NCI-H1417 (cell line): ENCODE measurements at places on chromosomes 3 and 15.
A peak's percentile ranks its signal among the peaks of the same experiment; 100 is the strongest.

DNA sequence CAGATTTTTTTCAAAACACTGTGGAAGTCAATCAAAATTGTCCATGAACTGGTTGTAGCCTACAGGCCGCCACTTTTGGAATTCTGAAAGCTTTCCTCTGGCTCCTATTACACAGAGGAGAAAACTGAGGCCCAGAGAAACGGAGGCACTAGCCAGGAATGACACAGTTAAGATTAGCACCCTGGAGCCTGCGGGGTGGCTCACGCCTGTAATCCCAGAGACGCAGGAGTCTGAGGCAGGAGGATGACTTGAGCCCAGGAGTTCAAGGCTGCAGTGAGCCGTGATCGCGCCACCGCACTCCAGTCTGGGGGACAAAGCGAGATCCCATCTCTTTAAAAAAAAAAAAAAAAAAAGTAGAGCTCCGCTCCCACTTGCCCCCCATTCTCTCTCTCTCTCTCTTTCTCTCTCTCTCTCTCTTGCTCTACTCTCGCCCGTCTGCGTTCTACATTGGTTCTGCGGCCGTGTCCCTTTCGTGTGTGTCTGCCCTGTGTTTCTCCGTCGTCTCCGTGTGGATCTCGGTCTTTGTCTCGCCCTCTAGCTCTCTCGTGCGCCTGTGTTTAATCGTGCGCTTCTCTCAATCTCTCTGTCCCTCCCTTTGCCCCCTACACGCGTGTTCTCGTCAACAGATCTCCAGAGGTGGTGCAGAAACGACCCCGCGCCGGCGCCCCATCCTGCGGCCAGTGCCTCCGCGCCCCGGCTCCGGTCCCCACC, 512 bp upstream of the TRH start:
- DNase-seq, result no peak

DNA sequence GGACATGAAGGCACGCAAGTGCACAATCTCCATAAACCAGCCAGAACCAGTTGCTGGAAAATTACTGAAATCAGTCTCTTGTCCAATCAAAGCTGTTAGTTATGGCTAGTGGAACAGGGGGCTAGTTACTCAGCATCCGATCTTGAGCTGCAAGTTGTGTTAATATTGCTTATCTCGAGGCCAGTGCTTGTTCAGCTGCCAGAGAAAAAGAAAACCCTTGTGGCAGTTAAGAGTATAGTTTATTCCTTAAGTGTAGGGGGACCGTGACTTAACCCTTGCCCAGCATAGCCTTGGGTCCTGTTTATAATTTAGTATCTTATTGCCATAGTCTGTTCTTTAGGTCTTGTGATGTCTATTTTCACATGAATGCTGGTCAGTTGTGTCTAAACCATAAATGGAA, 268.5 kb downstream of the CD47 start:
- no peak for DNase-seq

DNA sequence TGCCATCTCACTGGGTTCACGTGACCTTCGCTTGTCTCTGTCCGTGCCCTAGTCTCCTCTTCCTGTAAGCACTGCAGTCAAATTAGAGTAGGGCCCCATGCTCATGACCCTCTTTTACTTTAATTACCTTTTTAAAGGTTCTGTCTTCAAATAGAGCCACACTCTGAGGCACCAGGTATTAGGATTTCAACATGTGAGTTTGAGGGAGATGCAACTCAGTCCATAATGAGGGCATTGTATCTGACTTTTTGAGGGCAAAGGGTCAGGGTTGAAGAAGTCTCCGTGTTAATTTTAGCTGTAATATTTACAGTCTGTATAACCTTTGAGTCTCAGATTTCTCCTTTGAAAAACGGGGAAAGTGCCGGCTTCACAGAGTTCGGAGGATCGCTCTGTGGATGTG, 82.9 kb downstream of the CHRNA7 start:
- DNase-seq, result no peak

DNA sequence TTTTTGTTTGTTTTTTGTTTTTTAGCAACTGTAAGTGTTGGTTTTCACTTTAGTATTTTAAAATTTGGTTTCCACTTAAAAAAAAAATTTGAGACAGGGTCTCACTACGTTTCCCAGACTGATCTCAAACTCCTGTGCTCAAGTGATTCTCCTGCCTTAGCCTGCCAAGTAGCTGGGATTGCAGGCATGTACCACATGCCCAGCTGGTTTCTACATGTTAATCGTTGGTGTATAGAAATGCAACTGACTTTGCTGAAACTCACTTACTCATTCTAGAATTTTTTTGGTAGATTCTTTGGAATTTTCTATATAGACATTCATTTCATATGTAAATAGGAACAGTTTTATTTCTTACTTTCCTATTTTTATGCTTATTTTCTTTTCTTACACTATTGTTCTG, 244.7 kb upstream of the MRPL3 start:
- DNase-seq, result no peak

DNA sequence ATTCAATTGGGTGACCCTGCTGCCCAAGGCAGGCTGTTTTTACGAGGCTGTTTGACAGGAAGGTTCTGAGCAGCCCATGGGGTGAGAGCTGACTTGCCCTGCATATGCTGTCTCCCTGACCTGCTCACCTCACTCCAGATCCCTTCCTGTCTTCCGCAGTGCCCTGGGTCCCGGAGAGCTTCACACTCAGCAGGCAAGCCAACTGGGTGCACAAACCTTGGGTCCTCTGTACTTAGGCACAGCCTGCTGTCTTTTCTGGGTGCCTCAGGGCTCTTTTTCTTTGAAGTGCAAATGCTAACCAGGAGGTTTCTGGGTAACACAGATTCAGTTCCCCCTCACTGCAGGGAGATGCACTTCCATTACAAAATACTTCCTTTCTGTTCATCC, 32.8 kb downstream of the ZXDC start:
- DNase-seq, result no peak

GRCh38 chr3:188526057-188526456, 372.1 kb downstream of the LPP start:
- DNase-seq, result no peak

DNA sequence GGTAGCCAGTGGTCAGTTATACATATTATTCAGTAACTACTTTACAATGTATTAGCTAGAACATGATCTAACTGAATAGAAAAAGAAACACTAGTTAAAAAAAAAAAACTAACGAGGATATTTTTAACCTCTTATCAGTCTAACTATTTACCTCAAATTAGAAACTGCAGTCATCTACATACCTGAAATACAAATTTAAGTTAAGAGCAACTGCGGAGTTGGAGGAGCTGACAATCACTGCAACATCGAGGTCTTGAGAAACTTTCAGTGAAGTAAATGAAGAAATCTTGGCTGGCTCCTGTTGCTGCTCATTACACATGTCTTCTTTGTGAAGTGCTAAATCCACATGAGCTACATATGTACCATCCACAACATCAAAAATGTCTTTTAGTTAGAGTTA, 6.5 kb downstream of the SPG11 start:
- no peak for DNase-seq

DNA sequence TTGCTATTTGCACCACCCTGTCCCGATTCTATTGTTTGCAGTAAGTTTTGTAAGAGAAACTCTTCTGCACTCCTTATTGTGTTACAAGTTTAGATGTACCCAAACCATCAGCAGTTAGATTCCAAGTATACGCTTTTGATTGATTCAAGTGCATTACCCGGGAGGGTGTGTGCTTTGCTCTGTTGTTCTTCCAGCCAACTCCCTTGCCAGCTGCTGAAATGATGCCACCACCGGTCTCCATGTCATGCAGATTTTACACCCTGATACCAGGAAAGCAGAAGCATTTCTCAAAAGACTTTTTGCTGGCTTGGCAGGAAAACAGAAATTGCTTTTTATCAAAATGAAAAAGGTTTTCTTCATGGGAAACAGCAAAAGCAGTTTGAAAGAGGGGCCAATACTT, 1006.6 kb upstream of the CFAP20DC start:
- no peak for DNase-seq

DNA sequence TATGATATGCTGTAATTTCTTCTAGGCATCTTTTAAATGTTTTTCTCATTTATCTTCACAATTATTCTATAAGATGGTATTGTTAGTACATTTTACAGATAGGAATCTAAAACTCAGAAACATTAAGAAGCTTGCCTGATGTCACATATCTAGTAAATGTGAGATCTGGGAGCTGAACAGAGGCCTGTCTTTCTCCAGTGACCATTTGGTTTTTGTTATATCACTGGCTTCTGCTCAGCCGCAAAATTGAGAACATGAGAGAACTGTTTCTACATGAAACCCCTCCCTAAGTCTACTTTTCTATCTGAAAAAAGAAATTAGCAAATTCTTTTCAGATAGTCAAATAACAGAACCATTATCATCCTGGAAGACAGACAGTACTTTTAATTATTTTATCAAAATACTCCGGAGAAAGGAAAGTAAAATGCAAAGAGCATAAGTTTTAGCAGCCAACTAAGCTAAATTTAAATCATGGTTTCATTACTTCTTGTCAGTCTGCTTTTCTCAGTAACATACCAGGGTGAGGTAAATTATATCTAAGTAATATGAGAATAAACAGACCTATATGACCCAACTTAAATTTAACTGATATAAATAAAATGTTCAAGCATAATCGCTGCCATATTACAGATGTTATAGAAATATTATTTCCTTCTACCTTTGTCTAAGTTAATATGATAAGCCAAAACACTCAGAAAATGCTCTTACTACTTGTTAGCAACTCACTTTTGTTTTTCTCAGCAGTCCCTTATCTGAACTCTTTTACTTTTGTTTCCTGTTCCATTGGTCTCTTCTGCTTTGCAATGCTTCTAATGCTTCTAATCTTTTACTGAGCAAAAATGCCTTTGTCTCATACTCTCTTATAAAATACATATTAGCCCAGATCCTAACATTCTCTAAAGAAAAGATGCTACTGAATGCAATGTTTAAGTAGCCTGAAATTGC, 68.0 kb upstream of the MBNL1 start:
- no peak for DNase-seq

DNA sequence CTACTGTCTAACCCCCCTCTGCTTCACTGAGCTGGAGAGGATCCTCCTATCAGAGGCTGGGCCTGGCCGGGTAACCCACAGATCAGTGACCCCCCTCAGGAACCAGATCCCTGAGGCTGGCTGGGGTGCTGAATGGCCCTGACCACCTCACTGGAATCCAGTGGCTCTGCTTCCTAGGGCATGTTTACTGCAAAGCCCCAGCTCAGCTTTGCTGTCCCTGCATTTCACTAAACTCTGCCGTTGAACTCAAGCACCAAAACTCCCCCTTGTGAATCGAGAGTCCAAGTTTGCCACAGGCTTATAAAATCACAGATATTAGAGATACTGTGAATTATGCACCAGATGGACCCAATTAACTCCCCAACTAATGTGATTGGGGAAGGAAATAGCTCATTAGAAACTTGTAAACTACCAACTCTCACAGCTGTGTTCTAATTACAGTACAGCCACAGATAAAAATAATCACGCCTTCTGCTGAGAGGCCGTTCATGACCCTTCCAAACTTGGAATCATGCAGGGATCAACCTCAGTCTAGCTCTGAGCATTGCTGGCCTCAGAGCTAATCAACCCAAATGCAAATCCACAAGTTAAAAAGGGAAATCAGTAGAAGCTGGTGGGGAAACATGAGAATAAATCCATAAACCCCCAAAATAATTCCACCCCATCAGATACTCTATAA, 47.0 kb downstream of the OCA2 start:
- peak; percentile 44 for DNase-seq

GRCh38 chr3:63364495-63364894, 86.4 kb downstream of the SYNPR start:
- no peak for DNase-seq

DNA sequence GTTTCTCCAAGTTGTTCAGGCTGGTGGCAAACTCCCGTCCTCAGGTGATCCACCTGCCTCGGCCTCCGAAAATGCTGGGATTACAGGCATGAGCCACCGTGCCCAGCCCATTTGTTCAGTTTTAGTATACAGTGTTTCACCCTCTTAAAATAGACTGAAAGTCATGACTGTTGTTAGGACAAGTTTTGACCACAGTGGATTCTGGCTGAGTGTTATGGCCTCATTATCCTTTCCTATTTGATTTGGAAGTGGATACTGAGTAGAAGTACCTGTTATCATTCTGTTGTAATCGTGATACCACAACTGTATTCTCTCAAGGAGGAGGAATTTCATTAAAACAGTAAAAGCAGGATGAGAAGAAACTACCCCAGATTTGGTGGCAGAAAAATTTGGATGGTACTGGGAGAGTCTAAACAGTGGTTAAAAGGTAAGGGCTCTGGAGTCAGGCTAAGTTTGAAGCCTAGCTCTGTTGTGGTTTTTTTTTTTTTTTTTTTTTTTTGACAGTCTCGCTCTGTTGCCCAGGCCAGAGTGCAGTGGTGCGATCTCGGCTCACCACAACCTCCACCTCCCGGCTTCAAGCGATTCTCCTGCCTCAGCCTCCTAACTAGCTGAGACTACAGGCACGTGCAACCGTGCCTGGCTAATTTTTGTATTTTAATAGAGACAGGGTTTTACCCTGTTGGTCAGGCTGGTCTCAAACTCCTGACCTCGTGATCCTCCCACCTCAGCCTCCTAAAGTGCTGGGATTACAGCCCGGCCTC, 2.6 kb downstream of the MAP2K1 start:
- DNase-seq, result no peak

DNA sequence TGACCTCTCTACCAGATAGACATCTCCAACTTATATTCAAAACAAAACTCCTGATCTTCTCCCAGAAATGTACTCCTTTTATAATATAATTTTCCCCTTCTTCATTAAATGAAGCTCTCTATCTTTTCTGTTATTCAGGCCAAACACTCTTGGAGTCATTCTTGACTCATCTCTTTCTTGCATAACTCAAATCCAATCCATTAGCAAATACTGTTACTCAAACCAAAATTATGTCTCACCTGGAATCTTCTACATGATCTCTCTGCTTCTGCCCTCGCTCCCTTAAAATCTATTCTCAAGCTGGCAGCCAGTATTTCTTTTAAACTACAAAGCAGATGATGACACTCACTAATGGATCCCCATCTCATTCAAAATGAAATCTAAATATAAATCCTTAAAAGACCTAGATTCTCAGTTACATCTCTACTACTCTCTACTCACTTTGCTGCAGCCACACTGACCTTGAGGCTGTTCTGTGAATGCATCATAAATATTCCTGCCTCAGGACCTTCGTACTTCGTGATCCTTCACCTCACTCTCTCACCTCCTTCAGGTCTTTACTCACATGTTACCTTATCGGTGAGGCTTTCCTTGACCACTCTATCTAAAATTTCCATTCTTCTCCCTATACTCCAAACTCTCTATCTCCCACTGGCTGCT, 160.9 kb downstream of the TBC1D5 start:
- DNase-seq, result no peak
